ENCODE measurements at places on chromosomes 12 and 14.
A peak's percentile ranks its signal among the peaks of the same experiment; 100 is the strongest.

GRCh38 chr14:71314717-71315116 lies 407.5 kb downstream of the PCNX1 start:
- DNase-seq: no peak

DNA sequence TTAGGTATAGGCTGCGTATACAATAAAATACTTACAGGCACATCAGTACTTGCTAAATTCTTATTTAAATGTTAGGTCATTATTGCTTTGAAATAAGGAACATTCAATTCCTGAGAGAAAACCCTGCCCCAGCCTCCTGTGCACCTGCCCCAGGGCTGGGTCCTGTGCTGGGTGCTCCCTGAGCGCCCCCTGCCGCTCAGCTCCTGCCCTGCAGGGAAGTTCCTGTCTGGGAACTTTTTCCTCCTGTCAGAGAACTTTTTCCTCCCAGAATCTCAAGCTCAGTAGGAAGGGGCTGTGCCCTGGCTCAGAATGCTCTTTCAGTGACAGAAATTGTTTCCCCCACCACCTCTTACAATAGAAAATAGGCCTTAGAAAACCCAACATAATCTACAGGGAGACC lies 751.1 kb downstream of the TMEM121 start:
- DNase-seq: no peak

GRCh38 chr14:23439107-23439835 lies 3.8 kb upstream of the MYH7 start:
- DNase-seq: no peak

DNA sequence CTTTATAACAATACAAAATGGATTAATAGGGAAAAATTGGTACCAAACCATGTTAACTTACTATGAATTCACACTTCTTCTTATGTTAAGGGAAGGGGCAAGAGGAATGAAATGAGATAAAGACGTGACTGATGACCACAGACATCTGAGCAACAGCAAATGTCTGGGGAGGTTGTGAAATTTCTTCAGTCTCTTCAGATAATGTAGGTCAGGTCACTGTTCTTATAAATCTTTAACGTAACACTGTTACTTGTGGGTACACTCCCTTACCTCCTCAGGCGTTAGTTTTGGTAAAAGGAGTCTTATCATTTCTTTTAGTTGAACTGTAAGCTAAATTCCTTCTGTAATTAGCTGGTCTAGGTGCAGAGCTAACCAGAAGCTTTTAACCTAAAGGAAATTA lies 405.0 kb upstream of the LRFN5 start:
- no peak for DNase-seq

- DNase-seq: no peak
These were observed 446.4 kb downstream of the EGLN3 start for GRCh38 chr14:33504246-33505099.

DNA sequence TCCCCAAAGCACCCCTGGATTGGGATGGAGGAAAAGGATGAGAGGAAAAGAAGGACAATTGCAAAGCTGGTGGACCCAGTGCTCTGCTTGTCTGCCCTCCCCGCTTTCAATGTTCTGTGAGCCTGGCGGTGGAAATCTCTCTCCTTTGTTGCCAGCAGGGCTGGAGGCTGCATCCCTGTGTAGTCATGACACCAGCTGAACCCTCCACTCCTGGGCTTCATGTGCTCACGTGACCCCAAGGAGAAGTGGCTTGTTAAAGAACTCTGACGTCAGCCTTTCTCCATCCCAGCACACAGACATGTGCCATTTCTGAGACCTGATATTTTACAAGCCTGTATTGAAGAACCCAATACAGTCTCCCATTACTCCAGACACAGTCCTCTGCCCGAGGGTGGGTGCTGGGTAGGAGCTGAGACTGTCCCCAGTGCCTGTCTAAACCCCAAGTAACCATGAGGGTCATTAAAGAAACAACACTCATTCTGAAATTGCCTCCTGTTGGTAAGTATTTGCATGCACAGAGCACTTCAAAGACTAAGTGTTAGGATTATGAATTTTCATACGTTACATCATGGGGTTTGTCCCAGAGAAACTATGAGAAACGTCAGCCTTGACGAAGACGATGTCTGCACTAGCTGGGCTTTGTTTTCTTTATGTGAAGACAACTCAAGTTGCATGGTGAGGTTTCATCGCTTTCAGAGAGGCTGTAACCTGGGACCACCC lies 21.7 kb downstream of the GALNT16 start:
- DNase-seq: no peak

DNA sequence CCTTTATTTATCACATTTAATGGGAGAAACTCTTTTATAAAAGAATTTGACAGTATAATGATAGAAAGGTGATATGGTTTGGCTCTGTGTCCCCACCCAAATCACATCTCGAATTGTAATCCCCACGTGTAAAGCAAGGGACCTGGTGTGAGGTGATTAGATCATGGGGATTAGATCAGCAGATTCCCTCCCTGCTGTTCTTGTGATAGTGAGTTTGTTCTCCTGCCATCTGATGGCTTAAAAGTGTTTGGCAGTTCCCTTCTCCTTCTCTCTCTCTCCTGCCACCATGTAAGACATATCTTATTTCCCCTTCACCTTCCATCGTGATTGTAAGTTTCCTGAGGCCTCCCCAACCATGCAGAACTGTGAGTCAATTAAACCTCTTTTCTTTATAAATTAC lies 1110.3 kb downstream of the FLRT2 start:
- no peak for DNase-seq

- DNase-seq: no peak
These were observed 116.0 kb upstream of the FLRT2 start for GRCh38 chr14:85413836-85414526.

- DNase-seq: no peak
These were observed 80.7 kb upstream of the NUDT4 start for GRCh38 chr12:93297032-93297431.

GRCh38 chr12:80681287-80681686 lies 26.1 kb upstream of the MYF6 start:
- no peak for DNase-seq

GRCh38 chr14:80628547-80628946 lies 313.0 kb downstream of the CEP128 start:
- no peak for DNase-seq

- DNase-seq: no peak
These were observed 18.5 kb downstream of the KRT7 start for GRCh38 chr12:52251367-52252051.

DNA sequence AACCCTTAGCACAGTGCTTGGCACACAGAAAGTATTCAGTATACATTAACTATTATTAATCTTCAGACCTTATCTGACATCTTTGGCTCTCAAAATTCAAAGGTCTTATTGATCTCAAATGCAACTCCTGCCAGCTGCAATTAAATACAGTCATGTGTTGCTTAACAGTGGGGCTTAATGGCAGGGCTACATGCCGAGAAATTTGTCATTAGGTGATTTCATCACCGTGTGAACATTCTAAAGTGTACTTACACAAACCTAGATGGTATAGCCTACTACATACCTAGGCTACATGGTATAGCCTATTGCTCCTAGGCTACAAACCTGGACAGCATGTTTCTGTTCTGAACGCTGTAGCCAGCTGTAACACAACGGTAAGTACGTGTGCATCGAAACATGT lies 156.3 kb upstream of the TMCC3 start:
- DNase-seq: no peak

DNA sequence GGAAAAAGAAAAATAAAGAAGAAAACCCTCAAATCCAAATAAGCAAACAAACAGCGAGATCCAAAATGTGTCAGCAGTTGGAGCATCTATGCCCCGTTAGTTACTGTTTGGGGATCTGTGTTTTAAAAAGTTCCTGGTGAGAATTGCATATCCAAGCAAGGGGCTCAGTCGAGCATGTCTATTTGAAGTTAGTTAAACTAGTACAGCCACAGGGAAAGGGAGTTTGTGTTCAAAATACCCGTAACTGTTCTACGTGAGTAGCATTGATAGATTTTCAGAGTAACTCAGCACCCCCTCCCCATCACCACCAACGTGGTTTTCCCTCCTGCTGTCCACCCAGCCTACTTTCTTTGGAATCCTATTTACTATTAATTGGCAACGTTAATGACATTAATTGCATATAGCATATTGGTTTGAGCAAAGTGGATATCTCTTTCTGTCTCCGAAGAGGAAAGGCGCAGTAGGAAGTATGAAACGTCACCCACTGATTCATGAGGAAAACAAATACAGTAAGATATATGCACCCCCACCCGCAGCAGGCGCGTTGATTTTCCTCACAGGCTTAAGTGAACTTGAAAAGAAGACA lies 1.5 kb downstream of the NPAS3 start:
- peak; percentile 6 for DNase-seq

DNA sequence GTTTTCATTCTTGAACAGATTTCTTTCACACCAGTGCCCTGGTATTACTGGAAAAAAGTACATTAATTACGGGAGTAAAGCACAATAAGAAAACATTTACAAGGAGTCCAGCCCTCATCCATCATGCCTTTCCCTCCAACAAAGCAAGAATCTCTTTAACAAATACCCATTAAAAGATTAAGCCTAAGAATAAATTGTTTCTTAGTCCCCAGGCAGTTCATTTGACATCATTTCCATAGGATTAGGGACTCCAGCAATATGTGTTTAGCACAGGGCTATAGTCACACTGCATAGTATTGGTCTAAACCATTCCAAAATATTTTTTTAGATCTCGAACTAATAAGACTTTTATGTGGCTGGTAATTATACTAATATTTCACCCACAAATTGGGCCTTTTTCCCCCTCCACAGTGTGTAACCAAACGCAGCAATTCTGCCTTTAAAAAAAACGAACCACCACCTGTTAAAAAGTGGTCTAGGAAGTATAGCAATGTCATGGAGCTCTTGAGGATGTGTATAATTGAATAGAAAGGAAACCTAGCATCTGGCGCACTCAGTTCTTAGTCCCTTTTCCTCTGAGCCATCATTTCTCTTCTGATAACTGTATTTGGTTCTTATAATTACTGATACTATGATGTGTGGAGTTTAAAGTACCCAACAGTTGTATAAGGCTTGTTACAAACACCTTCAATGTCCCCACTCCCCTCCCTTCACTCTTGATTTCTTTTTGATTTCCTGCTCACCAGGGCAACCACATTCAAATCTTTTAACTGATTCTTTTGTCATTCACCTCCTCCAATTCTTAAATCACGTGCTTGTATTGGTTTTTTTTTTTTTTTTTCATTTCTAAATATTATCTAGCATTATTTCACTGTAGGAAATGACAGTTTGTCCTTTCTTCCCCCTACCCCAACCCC lies 138.7 kb downstream of the ETV6 start:
- DNase-seq: no peak

DNA sequence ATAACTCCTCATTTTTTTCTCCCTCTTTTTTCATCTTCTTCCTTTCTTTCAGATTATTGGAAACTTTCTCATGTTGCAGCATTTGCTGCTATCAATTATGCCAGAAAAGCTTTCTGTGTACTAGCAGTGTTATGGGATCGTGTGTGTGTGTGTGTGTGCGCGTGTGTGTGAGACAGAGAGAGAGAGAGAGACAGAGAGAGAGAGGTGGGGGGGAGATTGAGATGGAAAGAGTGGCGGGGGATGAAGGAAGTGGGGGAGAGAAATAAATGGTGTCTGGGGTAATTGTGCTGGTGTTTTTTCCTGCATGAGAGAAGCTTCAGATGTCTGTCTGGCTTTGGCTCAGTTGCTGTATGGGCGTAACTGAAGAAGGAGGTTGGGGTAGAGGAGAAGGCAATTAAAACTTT lies 268.9 kb downstream of the RAD51B start:
- peak; percentile 18 for DNase-seq

GRCh38 chr12:7498809-7499208 lies 4.8 kb downstream of the CD163 start:
- no peak for DNase-seq

DNA sequence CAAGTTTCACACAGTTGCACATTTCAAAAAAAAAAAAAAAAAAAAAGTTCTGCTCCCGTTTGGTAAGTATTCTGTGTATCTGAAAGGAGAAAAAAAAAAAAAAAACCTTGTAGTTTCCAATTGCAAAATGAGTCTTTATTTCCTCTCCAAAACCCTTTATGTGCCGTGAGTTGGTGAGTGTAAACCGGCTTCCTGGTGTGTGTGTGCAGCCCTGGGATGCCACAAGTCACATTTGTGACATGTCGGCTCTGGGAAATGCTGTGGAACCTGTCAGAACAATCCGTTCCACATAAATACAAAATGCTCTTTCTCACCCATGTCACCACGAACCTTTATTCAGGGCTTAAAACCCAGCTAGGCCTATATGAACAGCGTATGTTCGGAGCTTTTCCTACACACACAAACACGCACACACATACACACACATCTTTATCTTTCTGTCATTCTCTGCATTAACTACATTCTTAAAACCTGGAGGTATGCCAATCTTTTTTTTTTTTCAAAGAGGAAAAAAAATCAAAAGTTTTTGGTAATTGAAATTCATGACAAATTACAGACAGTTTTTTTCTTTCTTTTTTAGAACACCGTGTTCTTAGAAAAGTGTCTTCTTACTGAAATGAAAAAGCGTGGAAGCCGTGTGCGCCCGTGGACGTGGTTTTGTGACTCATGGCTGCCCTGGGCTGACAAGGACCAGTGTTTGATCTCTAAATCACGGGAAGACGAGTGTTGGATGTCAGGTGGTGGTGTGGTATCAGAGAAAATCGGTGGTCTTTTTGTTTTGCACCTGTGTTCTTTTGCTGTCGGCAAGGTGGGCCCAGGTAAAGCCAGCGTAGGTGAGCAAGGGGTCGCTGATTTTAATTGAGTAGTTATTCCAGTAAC lies 612.0 kb downstream of the VRK1 start:
- no peak for DNase-seq

GRCh38 chr14:103105580-103106150 lies 11.1 kb downstream of the EXOC3L4 start:
- DNase-seq: no peak

- no peak for DNase-seq
These were observed 171.3 kb upstream of the CRY1 start for GRCh38 chr12:107264667-107265066.

- no peak for DNase-seq
These were observed 279.9 kb upstream of the SYT1 start for GRCh38 chr12:78584695-78585094.

DNA sequence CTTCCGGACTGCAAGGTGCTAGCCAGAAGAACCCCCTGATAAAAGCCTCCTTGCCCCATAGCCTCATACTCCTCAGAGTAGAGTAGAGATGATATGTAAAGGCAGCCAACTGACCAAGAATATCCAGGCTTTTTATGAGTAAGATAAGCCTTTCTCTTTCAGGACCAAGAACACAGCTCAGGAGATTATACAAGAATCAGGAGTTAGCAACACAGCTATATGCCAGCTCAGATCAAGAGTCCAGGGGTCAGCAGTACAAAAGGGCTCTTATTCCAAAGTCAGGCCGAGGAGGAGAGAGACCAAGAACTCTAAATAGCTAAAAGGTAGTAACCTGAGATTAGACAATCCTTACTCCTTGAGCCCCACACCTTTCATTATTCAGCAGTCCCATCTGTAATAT lies 135.3 kb downstream of the BTG1 start:
- no peak for DNase-seq

DNA sequence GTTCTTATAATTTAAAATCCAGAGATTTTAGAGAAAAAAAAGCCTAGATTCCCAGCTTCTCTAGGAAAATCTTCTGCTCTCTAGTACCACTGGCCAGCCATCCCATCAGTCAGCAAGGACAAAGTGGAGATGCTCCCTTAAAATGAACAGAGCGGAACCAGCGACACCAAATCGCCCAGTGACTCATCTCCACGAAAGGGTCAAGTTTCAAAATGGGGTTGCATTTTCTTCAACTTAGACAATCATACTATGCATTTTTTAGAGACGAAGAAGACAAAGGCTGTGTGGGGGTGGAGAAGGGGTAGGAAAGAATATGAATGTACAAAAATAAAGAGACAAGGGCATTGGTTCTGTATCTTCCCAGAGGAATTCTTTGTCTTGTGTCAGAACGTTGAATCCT lies 212.0 kb downstream of the SLC15A4 start:
- no peak for DNase-seq

GRCh38 chr14:104291123-104292000 lies 153.0 kb downstream of the KIF26A start:
- no peak for DNase-seq

GRCh38 chr12:27164330-27165040 lies 79.6 kb upstream of the STK38L start:
- no peak for DNase-seq
